Stimulated activated naive CD8-positive, alpha-beta T cell treated with anti-CD3 and anti-CD28 coated beads, Interleukin-15, amount 100 ng/mL, for 72 hours (primary cell): ENCODE measurements at places on chromosomes 11 and 22.

DNA sequence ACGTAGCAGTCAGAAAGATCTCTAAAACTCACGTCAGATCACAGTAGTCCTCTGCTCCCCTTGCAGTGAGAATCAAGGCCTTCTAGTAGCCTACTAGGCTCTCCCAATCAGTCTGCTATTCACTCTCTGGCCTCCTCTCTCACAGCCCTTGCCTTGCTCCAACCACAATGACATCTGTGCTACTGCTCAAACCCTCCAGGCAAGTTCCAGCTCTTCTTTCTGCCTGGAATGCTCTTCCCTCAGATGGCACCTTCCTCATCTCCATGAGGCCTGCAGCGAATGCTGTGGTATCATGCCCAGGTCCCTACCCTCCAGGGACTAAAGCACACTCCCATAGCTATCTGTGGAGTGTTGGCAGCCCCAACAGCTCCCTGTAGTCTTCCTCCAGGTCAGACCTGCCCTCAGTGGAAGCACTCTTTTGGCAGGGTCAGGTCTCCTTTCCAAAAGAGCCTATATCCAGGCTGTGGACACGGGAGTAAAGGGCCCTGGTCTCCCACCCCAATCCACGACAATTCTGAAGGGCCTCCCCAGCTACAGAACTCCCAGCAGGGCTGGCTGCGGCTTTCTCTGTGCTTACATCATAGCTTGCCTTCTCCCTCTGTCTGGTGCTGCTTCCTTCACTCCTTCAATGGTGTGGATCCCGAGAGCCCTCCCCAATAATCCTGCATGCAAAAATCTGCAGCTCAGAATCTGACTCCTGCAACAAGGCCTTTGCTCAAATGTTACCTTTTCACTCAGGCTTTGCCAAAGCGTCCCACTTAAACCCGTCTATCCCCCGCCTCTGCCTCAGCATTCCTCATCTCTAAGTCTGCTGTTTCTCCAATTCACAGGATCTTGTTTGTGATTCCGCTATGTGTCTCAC is 8.9 kb downstream of the HIRA start:
- DNase-seq = no peak

- peak; percentile 25 for DNase-seq
Observed at GRCh38 chr11:11620921-11621572, 758 bp downstream of the GALNT18 start.

DNA sequence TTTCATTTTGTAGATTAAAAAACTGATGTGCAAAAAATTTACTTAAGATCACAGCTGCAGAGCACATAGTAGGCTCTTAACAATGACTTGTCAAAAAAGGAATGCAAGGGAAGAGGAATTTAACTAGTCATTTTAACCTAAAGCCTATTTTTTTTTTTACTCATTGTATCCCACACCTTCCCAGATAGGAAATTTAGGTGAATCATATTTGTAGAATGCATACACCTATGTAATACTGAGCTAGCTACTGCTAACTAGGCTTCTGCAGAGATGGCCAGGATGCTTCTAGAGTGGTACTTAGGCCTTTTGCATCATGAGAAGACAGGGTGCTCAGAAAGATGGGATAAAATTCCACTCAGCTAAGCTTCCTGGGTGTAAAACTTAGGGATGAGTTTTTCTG is 387.3 kb downstream of the AASDHPPT start:
- DNase-seq = no peak

GRCh38 chr22:49753961-49754695 is 73.5 kb downstream of the BRD1 start:
- DNase-seq = no peak

DNA sequence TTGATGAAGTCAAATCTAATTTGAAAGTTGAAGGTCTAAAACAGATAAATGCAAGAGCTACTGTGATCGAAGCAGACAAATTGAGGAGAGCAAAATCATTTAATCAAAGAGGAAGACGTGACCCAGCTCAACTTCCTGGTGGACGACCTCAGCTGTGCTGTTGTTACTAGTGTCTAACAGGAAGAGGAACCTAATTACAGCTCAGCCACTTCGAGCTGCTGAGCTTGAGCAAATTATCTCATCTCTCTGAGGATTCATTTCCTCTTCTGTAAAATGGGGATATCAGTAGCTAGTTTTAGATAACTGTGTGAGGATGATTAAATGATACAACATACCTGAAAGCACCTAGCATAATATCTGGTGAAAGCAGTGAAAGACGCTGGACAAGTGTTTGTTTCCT is 48.6 kb upstream of the OLFML1 start:
- DNase-seq = peak; percentile 13

DNA sequence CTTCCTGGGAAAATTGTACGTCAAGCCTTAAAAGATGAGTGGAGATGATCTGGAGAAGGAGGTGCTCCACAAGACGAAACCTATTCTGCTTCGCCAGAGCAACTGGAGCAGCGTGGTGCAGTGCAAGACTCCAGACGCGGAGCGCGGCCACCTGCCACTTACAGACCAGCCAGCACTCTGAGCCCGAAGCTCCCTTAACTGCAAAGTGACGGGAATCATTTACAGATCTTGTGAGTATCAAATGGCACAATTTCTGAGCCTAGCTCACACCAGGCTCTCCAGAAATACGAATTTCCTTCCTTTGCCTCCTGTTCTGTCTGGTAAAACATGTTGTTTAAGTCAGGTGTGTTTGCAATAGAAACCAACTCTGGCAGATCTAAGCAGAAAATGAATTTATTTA is 369.3 kb downstream of the CADM1 start:
- no peak for DNase-seq
